ENCODE measurements at places on chromosomes 3 and 15.

- no peak for DNase-seq
Measured at GRCh38 chr15:69034352-69034751, 19.9 kb downstream of the NOX5 start.

- no peak for DNase-seq
Measured at GRCh38 chr3:124149771-124150170, 157.8 kb upstream of the ROPN1 start.

- DNase-seq = no peak
Measured at GRCh38 chr3:50357481-50357880, 1.8 kb downstream of the TMEM115 start.

GRCh38 chr15:82646250-82647044 is 716 bp downstream of the CPEB1 start:
- DNase-seq = no peak

- peak; percentile 59 for DNase-seq
Measured at GRCh38 chr3:178385280-178385952, 150.8 kb upstream of the KCNMB2 start.

DNA sequence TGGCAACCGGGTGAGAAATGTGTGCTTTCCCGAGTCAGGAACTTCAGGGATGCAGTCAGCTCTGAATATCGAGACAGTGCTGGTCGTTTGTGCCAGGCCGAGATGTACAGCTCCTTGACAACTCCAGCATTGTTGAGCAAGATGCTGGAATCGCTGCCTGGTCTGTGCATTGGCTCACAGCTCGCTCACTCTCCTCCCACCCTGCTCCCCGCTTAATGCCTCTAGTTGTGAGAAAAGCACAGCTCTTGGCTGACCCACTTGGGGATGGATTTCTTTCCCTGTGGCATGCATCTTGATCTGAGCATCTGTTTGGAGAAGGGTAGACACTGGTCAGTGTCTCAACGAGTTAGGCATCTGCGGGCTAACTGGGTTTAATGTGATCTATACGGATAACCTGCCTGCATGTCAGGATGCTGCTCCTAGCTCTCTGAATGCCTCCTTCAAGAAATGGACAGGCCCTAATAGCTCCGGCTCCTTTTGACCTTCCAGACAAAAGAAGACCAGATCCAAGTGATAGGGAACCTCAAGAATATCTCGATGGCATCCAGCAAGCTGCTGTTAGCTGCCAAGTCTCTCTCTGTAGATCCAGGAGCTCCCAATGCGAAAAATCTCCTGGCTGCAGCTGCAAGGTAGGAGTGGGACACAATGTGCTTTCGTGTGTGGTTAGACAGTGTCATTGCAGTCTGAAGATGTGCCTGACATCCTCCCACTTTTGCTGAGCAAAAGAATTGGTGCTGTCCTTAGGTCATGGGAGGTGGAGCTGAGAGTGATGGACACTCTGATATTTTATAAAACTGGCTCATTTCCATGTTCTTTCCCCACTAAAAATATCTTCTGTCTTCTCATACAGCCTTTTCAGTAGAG is 302.2 kb upstream of the TPM1 start:
- no peak for DNase-seq

GRCh38 chr3:180747805-180748361 is 68.6 kb upstream of the CCDC39 start:
- DNase-seq = peak; percentile 87

GRCh38 chr3:160115387-160115786 is 109.8 kb upstream of the C3orf80 start:
- DNase-seq = no peak

GRCh38 chr3:181382656-181383055 is 329.1 kb upstream of the SOX2 start:
- DNase-seq = no peak

- no peak for DNase-seq
Measured at GRCh38 chr3:38141173-38141951, 2.9 kb downstream of the MYD88 start.

DNA sequence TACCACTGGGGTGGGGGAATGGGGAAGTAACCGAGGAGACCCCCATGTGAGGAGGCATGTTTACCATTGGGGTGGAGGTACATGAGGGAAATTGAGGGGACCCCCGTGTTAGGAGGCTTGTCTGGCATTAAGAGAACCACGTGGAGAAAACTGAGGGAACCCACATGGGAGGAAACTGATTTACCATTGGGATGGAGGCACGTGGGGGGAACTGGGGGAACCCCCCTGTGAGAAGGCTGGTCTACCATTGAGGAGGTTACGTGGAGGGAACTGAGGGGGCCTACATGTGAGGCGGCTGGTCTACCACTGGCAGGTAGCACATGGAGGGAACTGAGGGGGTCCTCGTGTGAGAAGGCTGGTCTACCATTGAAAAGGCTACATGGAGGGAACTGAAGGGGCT is 159.4 kb downstream of the FBLN2 start:
- DNase-seq = no peak

- no peak for DNase-seq
Measured at GRCh38 chr3:161212171-161212771, 8.8 kb upstream of the NMD3 start.

- DNase-seq = no peak
Measured at GRCh38 chr3:118527514-118528044, 507.1 kb downstream of the IGSF11 start.

DNA sequence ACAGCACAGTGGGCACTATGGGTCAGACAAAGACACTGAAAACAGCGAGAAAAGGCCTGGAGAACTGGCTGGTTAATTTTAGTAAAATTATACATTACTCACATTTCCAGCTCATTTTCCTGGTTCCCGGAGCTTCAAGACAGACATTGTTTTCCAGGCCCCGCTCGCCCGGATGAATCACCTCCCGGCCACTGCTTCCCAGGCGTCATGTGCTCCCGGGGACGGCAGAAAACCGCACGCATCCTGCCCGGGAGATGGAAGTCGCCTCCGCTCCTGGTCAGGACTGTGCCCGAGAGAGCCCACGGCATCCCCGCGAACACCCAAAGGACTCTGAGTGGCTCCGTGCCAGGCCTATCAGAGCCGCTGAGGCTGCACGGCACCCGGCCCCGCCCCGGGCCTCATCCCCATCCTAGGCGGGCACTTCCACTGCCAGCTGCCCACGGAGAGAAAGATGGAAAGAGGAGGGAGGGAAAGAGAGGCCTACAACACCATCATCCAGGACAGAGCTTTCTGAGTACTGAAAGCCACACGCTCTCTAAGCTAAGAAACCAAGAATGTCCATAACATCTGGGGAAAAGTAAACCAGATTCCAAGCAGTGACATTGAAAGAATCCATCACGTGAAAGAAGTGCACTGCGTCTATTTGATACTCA is 75.1 kb downstream of the VGLL4 start:
- no peak for DNase-seq

DNA sequence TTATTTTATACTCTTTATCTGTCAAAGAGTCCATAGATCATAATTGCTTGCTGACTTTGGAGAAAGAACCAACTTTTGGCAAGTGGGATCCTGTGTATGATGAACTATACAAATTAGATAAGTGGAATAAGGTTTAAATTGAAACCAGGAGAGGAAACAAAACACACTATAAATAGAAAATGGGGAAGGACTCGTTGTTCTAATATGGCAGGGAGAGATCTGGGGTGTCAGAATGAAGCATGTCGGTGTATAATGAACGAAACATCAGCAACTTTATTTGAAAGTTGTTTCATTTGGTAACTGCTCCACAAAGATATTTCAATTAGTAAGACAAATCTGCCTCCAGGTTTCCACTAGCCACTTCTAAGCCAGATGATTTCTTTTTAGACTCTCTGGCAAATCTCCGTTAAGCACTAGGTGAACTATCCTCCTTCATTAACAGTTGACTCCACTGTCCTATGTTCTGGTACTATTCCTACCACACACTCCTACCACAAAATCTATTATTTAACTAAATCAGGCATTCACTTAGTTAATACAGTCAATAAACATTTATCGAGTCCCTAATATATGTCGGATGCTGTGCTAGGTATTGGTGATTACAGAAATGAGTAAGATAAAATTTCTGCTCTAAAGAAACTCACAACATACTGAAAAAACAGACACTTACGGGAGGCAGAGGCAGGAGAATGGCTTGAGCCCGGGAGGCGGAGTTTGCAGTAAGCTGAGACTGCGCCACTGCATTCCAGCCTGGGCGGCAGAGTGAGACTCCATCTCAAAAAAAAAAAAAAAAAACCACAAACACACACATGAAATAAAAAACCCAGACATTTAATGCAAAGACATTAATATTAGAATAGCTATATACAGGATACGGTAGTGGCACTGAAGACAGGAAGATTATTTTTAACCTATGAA is 20.1 kb downstream of the SLC15A2 start:
- DNase-seq = no peak

GRCh38 chr3:131561511-131561910 is 58.7 kb upstream of the MRPL3 start:
- no peak for DNase-seq

GRCh38 chr3:83946049-83946448 is 1012.7 kb upstream of the CADM2 start:
- no peak for DNase-seq

GRCh38 chr15:68666120-68666811 is 87.5 kb downstream of the CORO2B start:
- no peak for DNase-seq

DNA sequence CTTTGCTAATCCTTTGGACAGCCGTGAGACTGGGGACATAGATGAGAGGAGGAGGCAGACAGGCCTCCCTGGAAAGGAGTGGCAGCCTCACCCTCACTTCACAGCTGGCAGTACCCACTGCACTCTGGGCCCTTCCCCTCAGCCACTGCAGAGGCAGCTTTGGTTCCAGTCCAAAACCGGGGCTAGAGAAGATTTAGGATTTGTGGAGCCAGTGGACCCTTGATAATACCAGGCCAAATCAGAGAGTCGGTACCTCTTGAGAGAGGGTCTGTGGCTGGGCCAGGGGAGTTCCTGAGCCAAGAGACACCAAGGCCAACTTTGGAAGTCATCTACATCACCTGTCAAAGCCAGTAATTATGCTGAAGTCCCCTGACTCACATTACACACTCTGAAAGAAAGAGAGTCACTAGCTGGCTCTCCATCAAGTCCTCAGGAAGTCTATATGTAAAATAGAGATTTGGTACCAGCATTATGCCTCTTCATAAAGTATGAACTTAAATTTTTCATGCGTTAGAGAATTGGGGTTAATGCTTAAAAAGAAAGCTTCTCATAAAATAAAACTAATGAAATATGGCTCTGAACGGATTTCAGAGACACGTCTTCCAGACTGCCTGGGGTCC is 244.1 kb upstream of the SEMA6D start:
- no peak for DNase-seq

DNA sequence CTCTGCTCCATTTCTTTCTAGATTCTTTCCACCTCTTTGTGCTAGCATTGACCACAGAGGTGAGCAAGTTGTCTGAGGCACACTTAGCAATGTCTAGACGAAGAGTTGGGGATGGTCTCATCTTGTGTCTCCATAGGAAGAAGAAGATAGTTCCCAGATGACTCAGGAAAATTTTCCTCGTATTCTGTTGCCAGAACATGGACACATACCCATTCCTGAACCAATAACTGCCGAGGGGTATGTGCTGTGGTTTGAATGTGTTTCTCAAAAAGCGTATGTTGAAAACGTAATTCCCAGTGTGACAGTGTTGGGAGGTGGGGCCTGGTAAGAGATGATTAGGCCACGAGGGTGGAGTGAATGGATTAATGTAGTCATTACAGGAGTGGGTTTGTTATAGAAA is 107.5 kb upstream of the GALNT15 start:
- no peak for DNase-seq

GRCh38 chr3:151859233-151859673 is 14.2 kb upstream of the SUCNR1 start:
- DNase-seq = no peak

DNA sequence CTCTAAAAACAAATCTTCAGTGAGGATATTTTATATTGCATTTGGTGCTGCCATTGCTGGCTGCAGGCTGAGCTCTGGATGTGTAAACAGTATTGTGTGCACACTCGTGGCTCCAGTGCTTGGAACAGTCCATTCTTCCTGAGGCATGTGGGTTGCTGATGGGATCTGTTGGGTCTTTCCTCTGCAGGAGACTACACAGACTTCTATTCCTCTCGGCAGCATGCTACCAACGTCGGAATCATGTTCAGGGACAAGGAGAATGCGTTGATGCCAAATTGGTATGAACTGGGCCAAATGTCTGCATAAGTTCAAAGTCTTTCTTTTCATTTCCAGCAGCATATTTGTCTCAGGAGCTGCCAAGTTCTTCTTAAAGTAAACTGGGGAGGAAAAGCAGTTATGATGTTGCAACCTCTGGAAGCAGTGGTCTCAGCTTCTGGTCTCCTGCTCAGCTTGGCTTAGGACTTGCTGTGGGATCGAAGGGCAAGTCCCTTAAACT is 9.3 kb downstream of the FAH start:
- DNase-seq = no peak

DNA sequence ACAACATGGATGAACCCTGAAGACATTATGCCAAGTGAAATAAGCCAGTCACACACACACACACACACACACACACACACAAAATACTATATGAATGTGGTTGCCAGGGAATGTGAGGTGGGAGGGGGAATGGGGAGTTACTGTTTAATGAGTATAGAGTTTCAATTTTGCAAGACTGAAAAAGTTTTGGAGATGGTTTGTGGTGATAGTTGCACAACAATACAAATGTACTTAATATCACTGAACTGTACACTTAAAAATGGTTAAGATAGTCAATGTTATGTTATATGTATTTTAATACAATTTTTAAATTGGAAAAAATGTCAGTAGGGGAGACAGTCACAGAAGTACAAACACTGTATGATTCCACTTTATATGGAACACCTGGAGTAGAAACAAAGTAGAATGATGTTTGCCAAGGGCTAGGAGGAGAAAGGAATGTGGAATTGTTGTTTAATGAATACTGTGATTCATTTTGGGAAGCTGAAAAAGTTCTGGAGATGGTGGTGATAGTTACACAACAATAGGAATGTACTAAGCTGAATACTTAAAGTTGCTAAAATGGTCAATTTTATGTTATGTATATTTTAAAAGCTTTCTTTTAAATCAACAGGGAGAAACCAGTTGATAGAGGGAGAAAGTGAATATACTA is 76.6 kb downstream of the RPL39L start:
- DNase-seq = no peak

DNA sequence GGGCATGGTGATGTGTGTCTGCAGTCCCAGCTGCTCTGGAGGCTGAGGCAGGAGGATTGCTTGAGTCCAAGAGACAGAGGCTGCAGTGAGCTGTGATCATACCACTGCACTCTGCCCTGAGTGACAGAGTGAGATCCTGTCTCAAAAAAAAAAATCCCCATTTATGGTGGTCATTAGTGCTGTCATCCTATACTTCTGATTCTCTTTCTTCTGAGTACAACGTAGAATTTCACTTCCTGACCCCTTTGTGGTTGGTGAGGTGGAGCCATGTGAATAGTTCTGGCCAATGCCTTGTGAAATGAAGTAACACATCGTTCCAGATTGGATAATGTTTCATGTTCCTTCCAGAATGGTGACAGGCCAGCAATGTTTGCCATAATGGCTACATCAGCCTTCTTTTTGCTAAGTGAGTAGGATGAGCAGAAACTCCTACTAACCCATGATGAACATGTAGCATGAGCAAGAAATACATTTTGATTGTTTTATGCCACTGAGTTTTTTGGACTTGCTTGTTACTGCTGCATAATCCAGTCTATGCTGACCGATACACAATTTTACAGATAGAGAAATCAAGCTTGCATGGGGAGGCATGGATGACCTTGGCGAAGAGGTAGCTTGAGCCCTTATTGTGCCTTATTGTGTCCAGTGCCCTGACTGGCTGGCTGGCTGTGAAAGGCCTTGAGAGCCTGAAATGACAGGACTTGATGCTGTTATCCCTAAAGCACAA is 30.9 kb upstream of the TLE3 start:
- DNase-seq = no peak

Measured in NCI-H2081 treated with DMSO at 0.1 percent for 48 hours (cell line).